ENCODE measurements at places on chromosomes 7 and 10. TPM values are rescaled to one million over a fixed set of nuclear protein-coding genes. Genes with fewer than 3 reads are reported as not detected.

The ZNF655 gene
- 178 TPM for total RNA-seq

The GLI3 gene
- 3.7 TPM for total RNA-seq

The C10orf95 gene
- 0.48 TPM for total RNA-seq

The LRRC17 gene
- not detected for total RNA-seq

The SPDYE18 gene
- not detected for total RNA-seq

The BZW2 gene
- total RNA-seq = 75.4 TPM

The TYW1B gene
- total RNA-seq = 9.7 TPM

The INA gene
- 1.1 TPM for total RNA-seq

The STMP1 gene
- total RNA-seq = 3.7 TPM

The UTF1 gene
- not detected for total RNA-seq

The PRPF18 gene
- 19.8 TPM for total RNA-seq

The SLC18A3 gene
- total RNA-seq = 1.5 TPM

The ACHE gene
- 3.8 TPM for total RNA-seq

The ZWINT gene
- 21.9 TPM for total RNA-seq

The C10orf62 gene
- total RNA-seq = not detected

The CRHR2 gene
- not detected for total RNA-seq

The RPEL1 gene
- total RNA-seq = not detected

The PDE6C gene
- not detected for total RNA-seq

The THAP5 gene
- total RNA-seq = 19.1 TPM

Data from transverse colon (tissue), 4 donors.